Globus pallidus (tissue), 1 donor: ENCODE measurements at places on chromosomes 1 and 21.
A peak's percentile ranks its signal among the peaks of the same experiment; 100 is the strongest.

DNA sequence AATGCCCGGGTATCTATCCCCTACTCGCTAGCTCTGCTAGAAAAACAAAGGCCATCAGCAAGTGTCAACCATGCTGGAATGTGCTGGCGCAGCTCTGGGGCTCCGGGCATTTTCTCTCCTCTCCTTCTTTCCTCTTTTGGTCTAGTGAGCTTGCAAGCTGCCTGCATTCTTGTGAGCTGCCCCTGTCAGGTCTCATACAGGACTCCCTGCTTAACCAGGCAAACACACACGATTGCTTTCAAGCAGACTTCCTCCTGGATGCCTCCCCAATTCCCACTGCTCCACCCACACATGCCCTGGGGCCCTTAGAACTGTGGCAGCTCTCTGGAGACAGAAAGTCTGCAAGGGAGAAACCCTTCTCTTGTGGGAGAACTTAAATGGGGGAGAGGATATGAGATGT lies 35.7 kb upstream of the SUCO start:
- no peak for DNase-seq

- peak; percentile 77 for DNase-seq
Measured at GRCh38 chr1:205669341-205670149, 10.8 kb downstream of the SLC45A3 start.

DNA sequence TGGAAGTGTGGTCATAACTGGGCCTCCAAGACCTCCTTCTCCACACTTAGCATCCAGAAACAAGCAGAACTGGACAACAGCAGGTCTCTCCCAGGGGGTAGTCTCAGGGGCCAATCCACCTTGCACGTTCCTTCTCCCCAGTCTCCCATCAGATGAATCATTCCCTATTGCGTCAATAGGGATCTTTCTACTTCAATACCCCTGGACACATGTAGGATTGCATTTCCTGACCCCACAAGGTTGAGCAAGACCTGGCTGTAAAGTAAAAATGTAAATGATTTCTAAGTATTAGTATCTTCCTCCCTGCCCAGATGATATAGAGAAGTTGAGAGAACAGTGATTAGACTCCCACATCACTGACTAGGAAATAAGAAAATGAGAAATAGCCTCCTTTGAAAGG lies 224.5 kb upstream of the CSF3R start:
- no peak for DNase-seq

- DNase-seq = no peak
Measured at GRCh38 chr1:212313616-212314015, 28.4 kb downstream of the PPP2R5A start.

GRCh38 chr21:33071770-33072306 lies 1.9 kb downstream of the OLIG1 start:
- no peak for DNase-seq
